Right renal cortex interstitium (tissue), 3 donors: ENCODE measurements at places on chromosomes 5 and 9. TPM values are rescaled to one million over a fixed set of nuclear protein-coding genes. Genes with fewer than 3 reads are reported as not detected.

DNA sequence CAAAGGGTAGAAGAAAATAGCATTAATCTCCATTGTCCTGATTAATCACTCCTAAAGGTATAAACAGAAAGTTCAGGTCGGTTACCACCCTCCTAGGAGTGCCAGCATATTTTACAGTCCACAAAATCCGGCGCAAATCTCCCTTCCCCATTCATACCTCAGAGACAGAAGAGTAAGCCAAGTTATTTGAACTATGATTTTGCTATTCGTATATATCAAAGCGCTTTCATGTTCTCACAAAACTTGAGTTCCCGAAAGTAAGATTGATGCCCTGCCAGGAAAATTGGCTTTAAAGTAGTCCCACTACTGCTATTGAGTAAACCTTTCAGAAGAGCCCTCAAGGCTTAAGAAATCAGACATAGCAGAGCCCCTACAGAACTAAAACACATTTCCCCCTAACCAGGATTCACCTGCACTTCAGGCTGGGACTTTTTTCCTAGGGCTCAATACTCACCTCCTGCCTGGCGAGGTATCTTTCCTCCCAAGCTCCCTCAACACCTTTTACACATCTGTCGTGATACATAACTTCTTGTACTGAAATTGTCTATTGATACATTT is 21.8 kb upstream of the TRIM36 start:
- no peak for DNase-seq

- DNase-seq: no peak
Measured at GRCh38 chr5:39608024-39608423, 183.2 kb upstream of the DAB2 start.

GRCh38 chr5:3466392-3466791 is 129.2 kb upstream of the IRX1 start:
- no peak for DNase-seq

TAS2R1 gene
- polyA plus RNA-seq: not detected

DNA sequence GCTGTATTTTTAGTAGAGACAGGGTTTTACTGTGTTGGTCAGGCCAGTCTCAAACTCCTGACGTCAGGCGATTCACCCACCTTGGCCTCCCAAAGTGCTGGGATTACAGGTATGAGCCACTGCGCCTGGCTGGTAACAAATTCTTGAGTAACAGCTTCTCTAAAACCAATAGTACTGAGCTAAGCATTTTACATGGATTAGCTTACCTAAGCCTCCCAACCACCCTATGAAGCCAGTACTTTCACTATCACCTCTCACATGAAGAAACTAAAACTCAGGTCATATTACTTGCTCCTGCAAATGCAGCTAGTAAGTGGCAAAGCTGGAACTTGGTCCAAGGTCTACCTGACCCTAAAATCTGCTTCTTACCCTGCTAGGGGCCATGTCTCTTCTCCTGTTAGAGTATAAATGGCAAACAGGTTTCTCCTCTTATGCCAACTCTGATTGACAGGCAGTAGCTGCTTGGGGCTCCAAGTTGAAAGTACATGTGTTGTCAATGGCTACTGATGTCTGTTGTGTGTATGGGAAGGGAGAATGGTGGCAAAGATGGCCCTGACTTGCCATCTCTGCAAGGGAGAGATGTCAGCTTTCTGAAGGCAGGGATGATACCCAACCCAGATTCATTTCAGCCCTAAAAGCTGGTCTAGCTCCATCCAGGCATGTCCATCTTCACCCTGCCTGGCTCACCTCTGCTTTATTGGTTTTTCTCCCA is 4.0 kb downstream of the PHF19 start:
- no peak for DNase-seq

DNA sequence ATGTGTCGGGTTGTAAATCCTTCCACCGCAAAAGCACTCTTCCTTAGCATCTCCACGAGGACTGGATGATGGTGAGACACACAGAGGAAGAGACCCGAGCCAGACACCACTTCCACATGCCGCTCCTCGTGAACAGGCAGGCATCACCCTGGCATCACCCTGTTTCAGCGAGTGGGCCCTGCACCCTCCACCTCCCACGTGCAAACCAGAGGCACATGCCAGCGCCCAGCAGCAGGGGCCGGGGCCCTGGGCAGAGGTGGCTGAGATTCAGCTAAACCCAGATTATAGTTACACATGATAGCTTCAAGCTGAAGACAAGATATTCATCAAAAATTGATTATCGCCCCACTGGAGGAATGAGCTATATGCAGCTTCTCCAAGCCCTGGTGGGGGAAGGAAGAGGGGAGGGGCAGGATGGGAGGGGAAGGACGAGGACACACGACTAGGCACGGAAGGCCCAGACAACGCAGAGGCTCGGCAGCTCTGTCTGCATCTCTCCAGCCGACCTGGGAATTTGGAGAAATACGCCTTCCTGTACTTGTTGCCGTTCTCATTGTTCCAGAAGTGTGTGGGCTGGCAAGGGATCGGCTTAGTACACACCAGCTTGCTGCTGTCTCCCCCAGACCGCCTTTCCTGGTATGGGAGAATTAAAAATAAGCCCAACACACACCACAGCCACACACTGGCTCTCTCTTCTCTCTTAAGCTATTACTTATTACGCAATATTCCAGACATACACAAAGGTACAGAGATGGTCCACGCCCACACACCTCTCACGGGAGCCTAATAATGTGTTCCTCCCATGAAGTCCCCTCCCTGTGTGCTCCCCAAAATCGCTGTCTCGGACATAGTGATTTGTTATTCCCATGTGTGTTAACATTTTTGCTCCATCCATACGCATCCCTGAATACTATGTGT is 50.4 kb upstream of the ZNF354A start:
- DNase-seq: no peak

COL5A1 gene
- polyA plus RNA-seq: 70.5 TPM
